NCI-H1092 treated with DMSO at 0.1 percent for 48 hours (cell line): ENCODE measurements at places on chromosomes 11 and 22.

DNA sequence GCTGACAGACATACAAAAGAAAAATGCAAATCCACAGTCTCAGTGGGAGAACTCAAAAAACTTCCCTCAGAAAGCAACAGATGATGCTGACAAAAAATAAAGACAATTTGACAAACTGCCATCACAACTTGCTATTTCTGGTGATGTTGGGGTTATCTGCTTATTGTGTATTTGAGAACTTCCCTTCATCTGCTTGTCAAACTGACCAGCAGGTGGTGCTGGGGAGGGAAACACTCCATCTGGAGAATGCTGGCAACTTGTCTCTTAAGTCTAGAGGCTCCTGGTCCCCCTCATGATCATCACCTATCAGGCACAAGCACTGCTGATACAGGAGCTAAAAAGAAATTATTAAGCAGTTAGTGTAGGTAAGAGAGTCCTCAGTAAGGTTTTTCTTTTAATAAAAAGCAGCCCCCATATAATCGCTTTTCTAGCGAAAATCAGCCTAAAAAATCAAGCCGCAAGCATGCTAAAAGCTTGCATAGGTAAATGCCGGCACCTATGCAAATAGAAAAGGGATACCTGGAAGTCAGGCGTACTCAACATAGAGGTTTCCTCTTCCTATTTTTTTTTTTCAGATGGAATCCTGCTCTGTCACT, 9.8 kb upstream of the FAM111B start:
- DNase-seq: peak; percentile 11

- DNase-seq: no peak
Observed at GRCh38 chr22:39089928-39090327, 7.1 kb upstream of the APOBEC3H start.

- no peak for DNase-seq
Observed at GRCh38 chr11:114366331-114367243, 33.7 kb downstream of the C11orf71 start.

- DNase-seq: no peak
Observed at GRCh38 chr11:35049859-35050531, 89.0 kb upstream of the CD44 start.

DNA sequence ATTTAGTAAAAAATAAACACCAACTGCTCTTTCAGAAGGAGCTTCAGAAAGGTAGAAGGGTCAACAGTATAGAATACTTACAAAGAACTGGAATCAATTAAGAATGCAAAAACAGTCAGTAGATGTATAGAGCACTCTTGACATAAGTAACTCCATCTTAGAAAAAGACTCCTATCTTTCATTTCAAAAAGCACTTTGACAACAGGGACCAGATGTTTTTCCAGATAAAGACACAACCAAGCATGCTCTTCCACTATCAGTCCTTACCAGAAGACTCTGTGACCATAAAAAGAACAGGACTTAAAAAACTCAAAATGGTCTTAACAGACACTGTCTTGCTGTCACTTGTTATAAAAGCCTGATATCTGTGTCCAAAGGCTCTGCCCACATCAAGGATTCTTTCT, 5.2 kb downstream of the SLC25A17 start:
- no peak for DNase-seq

DNA sequence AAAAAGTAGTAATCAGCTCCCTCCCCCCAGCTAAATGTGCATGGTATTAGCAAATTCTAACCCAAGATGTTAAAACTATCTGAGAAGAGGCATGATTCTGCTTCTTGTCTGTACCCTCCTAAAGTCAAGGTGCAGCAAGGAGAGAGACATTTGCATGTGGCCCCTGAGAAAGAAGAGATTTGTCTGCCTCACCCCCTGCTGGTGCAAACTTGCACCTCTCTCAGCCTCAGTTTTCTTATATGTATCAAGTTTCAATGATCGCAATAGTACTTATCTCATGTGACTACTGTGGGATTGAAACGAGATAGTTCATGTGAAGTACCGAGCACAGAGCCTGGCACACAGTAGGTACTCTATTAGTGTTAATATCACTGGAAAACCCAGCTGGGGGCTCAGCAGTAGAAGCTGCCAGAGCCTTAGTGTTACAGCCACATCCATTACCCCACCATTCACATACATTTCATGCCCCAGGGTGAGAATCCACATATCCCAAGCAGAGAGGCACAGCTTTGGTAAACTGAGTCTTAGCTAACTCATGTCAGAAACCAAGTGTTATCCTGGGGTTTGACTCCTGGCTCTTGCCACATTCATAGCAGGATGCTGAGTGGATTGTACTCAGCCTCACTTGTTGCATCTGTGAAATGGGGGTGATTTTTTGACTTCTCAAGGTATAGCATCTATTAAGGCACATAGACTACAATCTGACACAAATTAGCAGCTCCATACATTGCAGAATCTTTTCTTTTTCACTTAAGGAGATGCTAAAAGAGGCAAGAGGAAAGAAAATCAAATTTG, 24.9 kb downstream of the CD44 start:
- DNase-seq: no peak

DNA sequence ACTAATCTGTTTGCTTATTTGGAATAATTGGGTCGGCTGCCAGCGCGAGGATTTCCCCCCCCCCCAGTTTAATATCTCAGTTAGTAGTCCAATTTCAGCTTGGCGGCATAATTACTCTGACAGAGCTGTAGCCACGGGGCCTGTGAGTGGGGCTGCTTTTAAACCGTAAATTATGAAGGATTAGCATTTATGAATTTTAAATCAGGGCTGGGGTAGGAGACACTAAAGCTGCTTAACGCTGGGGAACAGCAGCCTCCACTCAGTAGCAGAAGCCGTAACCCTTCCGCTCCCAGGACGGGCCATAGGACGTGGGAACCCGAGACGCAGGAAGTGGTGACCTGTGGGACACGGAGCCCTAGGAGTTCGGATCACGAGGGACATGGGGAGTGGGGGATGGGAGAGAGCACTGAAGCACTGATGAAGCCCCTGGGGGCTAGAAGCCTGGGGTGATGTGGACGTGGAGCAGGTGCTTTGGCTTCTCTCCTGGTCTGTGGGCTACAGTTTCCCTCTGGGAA, 66.2 kb upstream of the LMO1 start:
- DNase-seq: peak; percentile 38

- no peak for DNase-seq
Observed at GRCh38 chr11:15780837-15781236, 575.5 kb downstream of the SOX6 start.

- DNase-seq: no peak
Observed at GRCh38 chr22:46641811-46642266, 21.7 kb downstream of the GRAMD4 start.

DNA sequence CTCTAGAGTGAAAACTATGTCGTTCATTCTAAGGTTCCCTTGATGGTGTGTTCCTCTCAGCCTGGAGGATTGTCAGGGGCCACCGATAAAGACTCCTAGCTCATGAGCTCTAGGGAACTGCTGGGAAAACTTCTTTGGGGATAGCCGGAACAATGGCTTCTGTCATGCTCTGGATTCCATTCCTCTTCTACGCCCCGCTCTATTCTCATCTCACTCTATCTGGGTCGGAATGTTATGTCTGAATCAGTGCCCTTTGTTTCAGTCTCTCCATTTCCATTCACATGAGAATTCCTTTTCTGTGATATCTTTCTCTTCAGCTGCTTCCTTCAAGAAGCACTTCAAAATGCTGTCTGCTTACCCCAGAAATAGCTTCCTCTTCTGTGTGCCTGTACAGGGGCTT, 16.9 kb upstream of the SLCO2B1 start:
- no peak for DNase-seq

DNA sequence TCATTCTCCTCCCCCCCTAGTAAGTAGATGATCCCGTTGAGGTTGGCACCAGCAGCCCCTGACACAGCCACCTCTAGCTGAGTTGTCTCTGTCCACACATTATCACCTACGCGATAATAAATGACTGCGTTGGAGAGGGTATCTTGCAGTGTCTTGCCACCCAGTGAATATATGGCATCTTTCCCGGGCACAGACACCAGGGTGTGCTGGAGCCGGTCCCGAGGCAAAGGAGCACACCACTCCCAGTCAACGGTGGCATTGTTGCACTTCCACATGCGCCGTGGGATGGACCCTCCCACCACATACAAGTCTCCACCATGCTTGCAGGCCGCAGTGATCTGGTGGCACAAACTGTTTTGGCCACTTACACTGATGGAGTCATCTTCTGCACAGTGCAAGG, 5.4 kb downstream of the KBTBD4 start:
- no peak for DNase-seq

DNA sequence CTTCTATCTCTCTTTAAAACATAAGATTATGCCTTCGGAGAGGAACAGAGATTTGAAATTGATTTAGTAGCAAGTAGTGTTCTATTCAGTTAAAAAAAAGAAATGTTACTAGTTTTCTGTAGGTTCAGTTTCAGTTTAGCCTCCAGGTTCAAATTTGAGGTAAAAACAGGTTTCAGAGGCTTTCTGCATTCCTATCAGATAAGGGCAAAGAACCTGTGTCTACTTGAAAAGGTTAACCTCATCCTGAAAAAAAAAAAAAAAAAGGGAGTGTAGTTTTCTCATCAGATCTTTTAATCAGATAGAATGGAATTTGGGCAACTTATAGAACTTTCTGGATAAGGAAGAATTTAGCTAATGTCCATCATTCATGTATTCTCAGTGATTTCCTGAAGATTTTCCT, 12.1 kb downstream of the C11orf97 start:
- DNase-seq: no peak

GRCh38 chr11:27174672-27175210, 134.1 kb downstream of the BBOX1 start:
- DNase-seq: no peak

GRCh38 chr22:48444320-48445112, 1383.2 kb downstream of the BRD1 start:
- DNase-seq: no peak

GRCh38 chr11:73507086-73507485, 90.8 kb downstream of the FAM168A start:
- no peak for DNase-seq

DNA sequence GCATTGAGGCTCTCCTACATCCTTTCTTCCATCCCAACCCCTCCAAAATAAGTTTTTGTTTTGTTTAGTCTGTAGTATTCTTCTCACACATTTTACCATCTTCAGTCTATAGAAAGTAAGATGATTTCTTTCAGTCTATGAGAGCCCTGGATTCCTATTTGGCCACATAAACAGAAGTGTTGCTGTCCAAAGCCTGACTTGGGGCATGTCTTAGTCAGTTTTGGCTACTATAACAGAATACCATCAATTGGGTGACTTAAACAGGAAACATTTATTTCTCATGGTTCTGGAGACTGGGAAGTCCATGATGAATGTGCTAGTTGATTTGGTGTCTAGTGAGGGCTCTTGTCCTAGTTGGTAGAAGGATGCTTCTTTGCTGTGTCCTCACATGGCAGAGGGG, 146.8 kb upstream of the DDI1 start:
- no peak for DNase-seq

GRCh38 chr22:23166841-23167616, 13.3 kb upstream of the BCR start:
- no peak for DNase-seq

DNA sequence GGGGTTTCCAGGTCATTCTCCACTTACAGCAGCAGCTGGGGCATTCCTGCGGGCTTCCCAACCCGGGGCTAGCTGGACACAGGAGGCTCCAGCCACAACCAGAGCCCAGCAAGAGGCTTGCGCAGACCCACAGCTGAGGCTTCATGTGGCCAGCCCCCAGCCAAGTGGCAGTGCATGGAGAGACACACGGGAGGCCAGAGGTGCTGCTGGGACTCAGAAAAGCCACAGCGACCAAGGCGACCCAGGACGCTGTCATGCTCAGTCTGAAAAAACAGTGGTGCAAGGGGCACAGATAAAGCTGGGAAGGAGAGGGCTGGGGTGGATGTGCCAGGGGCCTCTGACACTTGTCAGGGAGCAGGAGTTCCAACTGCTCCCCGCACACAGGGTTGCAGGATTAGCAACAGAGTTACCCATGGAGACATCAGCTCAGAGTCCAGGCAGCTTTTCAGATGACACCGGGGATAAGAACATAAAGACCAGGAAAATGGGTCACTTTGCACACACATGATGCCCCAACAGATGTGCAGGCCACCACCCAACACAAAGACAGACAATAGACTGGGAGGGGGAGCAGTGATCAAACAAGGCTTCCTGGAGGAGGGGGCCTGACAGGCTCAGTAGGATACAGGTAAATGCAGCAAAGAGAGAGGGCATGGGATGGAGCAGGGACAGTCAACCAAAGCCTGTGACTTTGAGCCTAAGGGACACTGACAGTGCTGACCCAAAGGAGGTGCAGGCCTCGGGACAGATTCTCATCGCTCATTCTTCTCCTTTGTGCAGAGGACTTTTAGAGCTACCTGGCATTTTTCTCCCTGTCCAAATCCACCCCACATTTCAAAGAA, 6.9 kb upstream of the NEAT1 start:
- DNase-seq: no peak

DNA sequence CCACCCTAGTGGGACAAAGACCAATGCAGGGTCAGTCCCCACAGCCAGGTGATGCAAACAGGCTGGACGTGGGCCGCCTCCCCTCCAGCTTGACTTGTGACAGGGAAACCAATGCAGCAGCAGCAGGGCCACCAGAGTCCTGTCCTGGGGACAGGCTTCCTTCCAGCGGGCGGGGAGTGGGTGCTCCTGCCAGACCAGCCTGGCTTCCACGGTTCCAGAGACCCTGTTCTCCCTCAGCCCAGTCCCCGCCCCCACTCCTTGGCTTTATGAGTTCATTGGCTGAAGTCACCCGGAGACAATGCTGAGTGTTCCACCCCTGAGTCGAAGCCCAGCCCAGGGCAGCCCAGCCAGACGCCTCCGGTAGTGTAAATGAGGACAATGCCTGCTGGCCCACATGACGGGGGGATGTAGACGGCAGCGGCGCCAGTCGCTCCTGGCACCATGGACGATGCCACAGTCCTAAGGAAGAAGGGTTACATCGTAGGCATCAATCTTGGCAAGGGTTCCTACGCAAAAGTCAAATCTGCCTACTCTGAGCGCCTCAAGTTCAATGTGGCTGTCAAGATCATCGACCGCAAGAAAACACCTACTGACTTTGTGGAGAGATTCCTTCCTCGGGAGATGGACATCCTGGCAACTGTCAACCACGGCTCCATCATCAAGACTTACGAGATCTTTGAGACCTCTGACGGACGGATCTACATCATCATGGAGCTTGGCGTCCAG, at the start of gene TSSK2:
Gene TSSK2 (plus strand): TSS at position 350 of the 726 bp plus-strand sequence. CDS start 92 bp downstream, at position 442.
- DNase-seq: no peak

- DNase-seq: peak; percentile 43
Observed at GRCh38 chr11:133949129-133949528, 7.6 kb downstream of the IGSF9B start.

- DNase-seq: no peak
Observed at GRCh38 chr11:127713226-127713625, 712.7 kb upstream of the KIRREL3 start.

DNA sequence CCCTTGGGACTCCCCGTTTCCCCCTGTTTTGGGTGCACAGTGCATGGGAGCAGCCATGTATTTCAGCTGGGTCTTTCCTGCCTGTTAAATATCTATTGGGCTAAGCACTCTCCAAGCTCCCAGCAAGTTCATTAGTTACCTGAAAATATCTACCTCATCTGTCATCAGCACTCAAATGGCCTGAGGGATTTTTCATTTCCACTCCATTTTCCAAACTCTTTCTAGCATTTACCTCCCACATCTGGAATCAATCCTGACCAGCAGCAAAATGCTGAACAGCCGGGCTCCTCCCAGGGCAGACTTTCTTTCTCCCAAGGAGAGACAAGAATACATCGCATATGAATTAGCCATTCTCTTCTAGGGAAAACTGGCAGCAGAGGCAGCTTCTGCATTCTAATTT, 273.5 kb upstream of the MPPED2 start:
- no peak for DNase-seq

GRCh38 chr11:116500947-116501602, 271.7 kb downstream of the BUD13 start:
- DNase-seq: peak; percentile 100
